ENCODE measurements at places on chromosomes 3 and 15. TPM values are rescaled to one million over a fixed set of nuclear protein-coding genes. Genes with fewer than 3 reads are reported as not detected.

CLEC3B gene
- total RNA-seq, result 95.3 TPM

C3orf20 gene
- total RNA-seq, result 0.13 TPM

SCAANT1 gene
- not detected for total RNA-seq

POTEB gene
- total RNA-seq, result not detected

PATL2 gene
- total RNA-seq, result 0.78 TPM

ALDH1L1 gene
- under 0.01 TPM for total RNA-seq

A4GNT gene
- total RNA-seq, result not detected
